IPS-NIHi11 (cell line): ENCODE measurements at places on chromosomes 11 and 22.

- no peak for DNase-seq
Observed at GRCh38 chr11:132714859-132715440, 817.4 kb downstream of the OPCML start.

DNA sequence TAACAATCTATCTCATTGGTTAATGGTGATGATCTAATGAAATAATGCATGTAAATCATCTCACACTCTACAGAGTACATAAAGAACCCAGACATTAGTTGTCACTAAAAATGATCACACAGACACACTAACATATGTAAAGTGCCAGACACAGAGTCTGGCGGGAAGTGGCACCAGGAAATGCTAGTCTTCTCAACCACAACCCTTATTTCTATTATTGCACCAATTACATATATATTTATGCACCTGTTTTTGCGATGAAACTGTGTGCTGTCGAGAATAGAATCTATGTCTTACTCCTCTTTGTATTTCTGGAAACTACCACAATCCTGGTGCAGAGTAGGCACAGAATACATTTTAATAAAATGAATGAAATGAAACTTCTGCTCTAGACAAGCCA, 25.9 kb upstream of the POU2AF3 start:
- DNase-seq: no peak

DNA sequence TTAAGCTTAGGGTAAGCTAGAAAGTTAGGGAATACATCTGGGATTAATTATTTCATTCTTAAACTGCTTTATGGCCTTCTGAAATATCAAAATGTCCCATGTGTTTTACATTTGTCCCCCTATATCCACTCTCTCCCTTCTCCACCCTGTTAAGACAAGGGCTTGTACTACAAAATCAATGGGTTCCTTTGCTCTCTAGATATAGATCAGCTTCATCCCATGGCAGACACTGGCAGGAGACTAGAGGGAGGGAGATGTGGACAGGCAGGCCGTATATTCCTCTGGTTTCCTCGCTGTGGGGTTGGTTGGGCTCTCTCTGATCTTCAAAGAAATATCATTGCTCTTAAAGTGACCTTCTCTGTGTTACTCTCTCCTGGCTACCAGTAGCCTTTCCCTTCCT, 1281.0 kb downstream of the LRRC4C start:
- DNase-seq: no peak

DNA sequence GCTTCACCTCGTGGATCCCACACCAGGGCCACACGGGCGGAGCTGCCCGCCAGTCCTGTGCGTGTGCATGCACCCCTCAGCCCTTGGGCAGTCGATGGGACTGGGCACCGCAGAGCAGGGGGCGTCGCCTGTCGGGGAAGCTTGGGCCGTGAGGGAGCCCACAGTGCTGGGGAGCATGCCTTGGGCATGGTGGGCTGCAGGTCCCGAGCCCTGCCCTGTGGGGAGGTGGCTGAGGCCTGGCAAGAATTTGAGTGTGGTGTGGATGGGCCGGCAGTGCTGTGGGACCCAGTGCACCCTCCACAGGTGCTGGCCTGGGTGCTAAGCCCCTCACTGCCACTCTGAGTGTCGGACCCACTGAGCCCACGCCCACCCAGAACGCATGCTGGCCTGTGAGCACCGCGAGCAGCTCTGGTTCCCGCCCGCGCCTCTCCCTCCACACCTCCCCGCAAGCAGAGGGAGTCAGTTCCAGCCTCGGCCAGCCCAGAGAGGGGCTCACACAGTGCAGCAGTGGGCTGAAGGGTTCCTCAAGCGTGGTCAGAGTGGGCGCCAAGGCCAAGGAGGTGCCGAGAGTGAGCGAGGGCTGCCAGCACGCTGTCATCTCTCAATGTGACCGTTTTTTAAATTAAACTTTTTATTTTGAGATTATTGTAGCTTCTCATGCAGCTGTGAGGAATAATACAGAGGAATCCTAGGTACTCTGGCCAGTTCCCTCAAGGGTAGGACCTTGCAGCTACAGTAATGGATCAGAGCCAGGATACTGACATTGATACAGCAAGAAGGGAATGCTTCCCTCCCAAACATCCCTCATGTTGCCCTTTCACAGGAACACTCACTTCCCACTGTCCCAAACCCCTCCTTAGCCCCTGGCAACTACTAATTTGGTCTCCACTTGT, 127.7 kb downstream of the CRYBB2 start:
- DNase-seq: no peak

DNA sequence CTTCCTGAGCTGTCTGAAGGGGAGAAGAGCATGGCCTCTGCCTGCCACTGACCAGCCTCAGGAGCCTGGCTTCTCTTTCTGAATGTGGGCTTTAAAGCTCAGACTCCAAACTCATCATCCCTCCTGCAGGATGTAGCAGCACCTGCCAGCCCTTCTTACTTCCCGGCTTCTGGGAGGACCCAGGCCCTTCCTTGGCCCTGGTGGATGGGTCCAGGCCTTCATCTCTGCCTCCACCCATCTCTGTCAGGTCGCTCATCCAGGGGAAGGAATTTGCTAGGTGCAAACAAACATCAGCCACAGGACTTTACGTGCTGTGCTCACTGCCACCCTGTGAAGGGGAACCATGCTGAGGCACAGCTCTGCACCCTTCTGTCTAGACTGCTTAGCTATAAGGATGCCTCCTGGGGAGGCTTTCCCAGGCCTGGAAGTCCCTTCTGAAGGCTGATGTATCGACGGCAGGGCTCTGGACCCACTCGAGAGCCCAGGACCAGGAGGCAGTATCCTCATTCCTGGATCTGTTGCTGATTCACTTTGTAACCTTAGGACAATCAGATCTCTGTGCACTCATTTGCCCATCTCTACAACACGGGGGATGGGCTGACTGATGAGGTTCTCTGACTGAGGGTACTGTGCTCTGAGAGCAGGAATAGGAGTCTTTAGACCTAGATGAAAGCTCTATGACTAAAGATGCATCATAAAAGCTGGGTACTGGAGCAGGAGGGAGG, 30.9 kb downstream of the USP35 start:
- DNase-seq: no peak
